Common myeloid progenitor, CD34-positive (primary cell): ENCODE measurements at places on chromosomes 5 and 9.
A peak's percentile ranks its signal among the peaks of the same experiment; 100 is the strongest.

DNA sequence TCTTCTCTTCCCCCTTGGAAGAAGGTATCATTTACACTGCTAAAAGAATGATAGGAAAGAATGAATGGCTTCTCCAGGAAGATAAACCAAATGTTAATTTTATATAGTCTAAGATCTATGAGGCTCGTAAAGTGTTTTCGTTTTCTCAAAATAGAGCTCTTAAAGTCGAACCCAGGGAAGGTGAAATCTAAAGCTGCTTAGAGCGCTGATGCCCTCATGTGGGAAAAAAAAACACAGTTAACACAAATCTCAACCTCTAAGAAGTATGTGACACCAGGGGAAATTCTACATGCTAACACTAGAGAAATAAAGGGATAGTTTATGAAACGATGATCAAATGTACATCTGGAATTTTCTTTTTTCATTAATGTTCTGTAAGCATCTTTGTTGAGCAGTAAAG, 257.9 kb downstream of the RASEF start:
- DNase-seq: peak; percentile 10

DNA sequence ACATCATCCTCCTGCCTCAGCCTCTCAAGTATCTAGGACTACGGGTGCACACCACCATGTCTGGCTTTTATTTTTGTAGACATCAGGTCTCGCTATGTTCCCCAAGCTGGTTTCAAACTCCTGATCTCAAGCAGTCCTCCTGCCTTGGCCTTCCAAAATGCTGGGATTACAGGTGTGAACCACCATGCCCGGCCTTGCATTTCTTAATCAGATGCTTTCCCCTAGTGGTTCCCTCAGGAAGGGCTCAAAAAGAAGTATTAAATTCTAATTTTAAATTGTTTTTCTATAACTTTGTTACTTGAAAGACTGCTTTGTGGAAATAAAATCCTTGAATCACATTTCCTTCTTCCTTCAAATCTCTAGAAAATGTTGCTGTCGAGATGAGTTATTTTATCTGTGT, 79.5 kb upstream of the ROR2 start:
- DNase-seq: no peak

DNA sequence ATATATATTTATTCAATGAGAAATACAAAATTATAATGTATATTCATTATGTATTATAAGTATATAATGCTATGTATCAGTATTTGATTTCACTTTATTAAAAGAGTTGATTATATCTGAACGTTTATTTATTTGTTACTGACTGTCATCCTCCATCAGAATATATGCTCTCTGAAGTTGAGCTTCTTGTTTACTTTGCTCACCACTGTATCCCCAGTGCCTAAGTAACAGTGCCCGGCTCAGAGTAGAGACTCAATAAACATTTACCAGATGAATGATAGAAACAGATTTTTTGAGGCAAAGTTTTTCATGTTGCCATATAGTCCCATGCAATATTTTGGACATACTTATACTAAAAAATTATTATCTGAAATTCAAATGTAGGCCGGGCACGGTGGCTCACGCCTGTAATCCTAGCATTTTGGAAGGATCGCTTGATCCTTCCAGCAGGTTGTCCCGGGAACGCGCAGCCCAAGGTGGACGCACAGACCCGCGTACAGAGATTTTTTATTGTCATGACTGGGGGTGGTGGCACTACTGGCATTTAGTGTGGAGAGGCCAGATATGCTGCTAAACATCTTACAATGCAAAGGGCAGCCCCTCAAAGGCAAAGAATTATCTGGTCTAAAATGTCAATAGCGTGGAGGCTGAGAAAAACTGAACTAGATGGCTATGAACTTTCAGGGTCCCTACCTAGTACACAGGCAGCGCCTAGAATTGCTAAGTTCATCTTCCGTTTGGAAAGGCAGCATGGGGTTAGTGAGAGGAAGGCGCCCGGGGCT, 761 bp upstream of the DNAJC25 start:
- no peak for DNase-seq

DNA sequence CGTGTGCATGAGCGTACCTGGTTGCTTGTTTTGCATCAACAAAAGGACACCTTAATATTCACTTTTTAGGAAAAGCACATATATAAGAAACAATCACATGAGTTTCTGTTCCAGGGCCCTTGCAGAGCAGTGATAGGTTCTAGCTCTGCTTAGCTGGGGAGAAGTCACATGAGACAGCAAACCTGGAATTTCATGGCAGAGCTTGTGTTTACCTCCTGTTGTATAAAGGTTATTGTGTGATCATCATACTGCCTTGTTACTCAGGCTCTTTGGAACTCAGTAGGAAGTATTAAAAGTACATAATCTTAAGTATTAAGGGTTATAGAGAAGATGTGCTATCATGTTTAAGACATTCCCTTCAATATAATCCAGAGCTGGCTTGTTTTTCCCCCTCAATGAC, 18.0 kb upstream of the VLDLR start:
- DNase-seq: no peak

- no peak for DNase-seq
Observed at GRCh38 chr5:8568858-8569257, 699.9 kb downstream of the MTRR start.

GRCh38 chr9:29319736-29320513, 1746.6 kb upstream of the C9orf72 start:
- DNase-seq: no peak

DNA sequence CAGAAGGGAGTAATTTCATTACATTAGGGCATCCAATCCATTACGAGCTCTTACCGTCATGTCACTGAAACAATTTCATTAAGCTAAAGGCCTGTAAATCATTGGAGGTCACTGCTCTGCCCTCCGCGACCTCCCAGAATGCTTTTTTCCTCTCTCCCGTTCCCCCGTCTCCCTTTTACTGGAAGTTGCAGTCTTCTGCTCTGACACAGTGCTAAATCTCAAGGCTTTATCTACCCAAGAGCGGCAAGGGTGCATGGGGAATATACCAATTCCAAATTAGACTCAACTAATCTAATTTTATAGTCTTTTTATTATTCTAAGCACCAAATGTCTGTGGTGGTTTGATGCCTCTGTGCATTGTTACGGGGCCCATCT, 265.7 kb upstream of the PANK3 start:
- DNase-seq: no peak

- no peak for DNase-seq
Observed at GRCh38 chr9:116337015-116337414, 183.4 kb downstream of the PAPPA start.

DNA sequence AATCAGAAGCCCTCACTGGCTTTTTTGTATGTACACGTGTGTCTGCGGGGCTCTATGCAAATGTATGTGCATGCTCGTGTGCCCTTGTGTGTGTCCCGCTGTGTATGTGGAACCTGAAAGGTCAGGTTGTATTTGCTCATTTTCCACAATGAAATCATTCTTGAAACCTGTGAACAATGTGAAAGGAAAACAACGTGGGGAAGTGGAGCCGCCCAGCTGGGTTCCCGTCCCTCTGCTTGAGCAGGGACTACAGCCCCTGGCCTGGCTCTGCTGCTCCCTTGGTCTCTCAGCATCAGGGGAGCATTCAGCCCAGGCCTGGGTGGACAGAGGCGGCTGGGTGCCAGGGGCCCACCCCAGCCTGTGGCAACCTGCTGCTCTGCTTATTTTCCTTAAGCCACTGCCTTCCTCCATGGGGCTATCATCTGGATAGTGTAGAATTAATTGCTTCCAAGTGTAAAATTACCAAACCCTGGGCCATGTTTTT, 3.0 kb downstream of the ECSCR start:
- DNase-seq: no peak

DNA sequence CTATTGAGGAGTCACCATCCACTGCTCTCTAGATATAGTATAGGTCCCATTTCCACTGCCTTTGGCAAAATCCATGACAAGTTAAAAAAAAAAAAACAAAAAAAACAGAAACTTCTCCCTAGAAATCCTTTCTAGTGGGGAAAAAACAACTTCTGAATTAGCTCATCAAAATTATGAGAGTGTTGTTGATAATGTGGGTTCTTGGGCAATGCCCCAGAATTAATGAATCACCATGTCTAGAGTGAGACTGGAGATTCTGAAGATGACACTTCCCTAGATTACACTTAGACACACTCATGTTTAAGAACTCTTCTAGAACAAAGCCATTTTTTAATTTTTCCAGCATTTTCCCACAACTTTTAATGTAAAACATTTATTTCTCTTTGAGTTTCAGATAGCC, 728.0 kb upstream of the C9orf72 start:
- no peak for DNase-seq

DNA sequence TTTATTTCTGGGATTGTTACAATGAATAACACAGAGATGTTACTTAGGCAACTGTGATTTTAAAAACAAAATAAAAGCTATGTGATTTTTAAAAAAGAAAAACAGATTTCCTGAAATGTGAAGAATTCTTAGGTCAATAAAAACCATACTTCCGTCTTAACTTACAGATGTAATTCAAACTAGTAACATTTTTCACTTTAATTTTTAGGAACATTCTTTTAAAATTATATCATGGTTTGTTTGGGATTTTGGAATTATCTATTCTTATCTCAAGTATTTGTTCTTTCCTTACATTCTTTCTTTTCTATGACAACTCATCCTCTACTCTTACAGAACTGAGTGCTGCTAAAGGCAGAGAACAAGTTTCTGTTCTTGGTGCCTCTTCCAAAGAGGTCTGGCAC, 159.5 kb downstream of the RAPGEF6 start:
- no peak for DNase-seq

- no peak for DNase-seq
Observed at GRCh38 chr5:116908537-116908936, 333.9 kb upstream of the SEMA6A start.

GRCh38 chr9:91159664-91160121, 202.0 kb downstream of the AUH start:
- DNase-seq: no peak

DNA sequence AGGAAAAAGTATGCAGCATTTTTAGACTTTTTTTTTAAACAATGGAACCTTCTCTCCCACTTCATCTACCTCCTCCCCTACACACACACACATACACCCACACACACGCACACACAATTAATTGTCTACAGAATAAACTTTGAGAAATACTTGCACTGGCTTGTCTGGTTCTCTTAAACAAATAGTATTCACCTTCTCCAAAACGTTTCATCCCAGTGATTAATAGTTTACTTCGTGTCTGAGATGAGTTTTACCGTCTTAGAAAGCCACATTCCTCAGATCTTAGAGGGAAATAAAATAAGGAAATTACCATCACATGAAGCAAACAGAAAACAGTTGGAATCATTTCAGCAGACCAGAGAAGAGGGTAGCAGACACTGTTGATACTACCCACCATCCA, 570.6 kb upstream of the CLINT1 start:
- no peak for DNase-seq

DNA sequence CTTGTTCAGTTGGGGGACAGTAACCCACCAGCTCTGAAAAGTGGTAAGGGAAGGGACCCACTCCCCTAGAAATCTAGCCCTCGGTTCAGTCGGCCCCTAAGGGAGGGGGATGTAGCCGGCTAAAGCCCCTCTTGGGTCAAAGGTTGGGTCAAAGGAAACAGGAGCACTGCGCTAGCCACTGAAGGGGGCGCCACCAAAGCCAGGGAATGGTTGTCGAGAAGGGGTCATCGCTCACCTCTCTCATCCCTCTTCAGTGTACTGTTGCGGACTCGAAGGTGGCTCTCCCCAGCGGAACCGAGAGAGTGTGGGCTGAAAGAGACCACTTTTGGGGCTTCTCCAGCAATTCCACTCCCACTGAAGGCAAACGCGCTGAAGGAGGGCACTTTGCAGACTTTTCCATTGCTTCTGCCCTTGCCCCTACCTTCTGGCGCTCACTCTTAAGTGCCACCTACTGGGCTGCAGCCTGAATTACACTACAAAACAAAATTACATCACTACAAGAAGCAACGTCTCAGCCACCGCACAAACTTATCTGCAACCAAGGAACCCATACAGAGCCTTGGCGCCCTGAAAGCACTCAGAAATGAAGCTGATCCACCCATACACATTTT, 396.9 kb downstream of the PDE4D start:
- peak; percentile 33 for DNase-seq

DNA sequence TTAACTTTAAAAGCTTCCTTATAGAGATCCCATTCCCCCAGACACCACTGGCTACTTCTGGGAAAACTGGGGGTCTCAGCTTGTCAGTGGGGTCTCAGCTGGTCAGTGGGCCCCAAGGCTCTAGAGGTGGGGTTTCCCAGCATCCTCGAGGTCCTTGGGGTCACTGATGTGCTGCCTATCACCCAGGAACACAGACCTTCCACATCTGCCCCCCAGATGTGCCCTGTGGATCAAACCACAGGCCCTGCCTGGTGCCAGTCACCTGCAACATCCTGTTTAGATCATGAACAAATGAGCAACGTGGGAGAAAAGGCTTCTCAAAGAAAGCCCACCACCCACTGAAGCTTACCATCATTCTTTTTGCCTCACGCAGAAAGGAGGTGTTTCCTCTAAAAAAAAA, 165.6 kb upstream of the FSTL4 start:
- DNase-seq: no peak

DNA sequence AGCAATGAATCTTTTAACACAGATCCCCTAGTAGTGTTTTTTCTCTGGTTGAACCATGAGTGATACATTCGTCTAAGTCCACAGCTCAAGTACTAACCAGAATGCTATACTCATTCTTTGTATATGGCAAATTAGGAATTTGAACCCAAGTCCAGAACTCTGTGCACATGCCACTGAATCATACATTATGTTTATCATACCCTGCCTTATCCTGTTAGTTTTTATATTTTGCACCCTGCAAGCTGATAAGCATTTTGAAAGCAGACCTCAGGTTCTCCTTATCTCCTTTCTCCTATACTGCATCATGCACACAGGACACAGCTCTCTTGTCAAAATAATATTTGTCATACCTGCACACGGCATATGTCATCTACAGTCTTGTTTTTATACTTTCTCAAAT, 54.6 kb upstream of the ELL2 start:
- no peak for DNase-seq

- no peak for DNase-seq
Observed at GRCh38 chr5:125044491-125045282, 298.2 kb upstream of the ZNF608 start.

DNA sequence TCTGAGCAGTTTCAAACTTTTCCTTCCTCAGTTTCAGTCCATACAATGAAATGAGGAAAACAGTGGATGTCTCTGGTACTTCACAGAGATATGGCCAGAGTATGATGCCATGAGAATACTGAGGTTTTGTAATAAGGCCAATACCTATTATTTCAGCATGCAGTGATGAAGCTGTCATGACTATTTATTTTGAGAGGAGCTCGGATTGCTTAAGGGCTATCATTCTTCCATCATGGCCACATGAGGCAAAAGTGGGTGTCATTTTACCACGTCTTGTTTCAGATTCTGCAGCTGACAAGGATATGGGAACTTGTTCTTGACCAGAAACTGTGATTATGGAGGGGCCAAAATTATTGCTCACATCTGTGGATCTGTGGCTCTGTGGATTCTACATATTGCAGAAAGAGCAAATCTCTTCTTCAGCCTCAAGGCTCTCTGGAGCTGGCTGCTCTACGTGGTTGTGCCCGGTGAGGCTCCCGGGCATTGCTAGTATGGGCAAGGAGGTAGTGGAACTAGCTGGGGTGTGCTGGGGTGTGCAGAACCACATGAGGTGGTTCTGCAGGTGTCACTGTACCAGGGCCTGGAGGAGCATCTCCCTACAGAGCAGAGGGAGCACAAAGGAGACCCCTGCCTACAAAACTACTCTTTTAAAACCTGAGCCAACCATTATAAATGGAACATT, 180.3 kb downstream of the SEMA6A start:
- DNase-seq: no peak

- no peak for DNase-seq
Observed at GRCh38 chr5:64585646-64586045, 79.8 kb downstream of the RGS7BP start.
